NAMALWA (cell line): ENCODE measurements at places on chromosomes 12 and 14.
A peak's percentile ranks its signal among the peaks of the same experiment; 100 is the strongest.

- DNase-seq, result no peak
These were observed 483.7 kb downstream of the MDGA2 start for GRCh38 chr14:47191700-47192099.

GRCh38 chr14:89027097-89027740 is 202.8 kb downstream of the TTC8 start:
- DNase-seq, result peak; percentile 44

GRCh38 chr12:6567112-6567670 is 900 bp downstream of the NOP2 start:
- peak; percentile 51 for DNase-seq

GRCh38 chr14:24435998-24436354 is 6.2 kb downstream of the KHNYN start:
- DNase-seq, result no peak

GRCh38 chr12:103373088-103373523 is 122.7 kb downstream of the C12orf42 start:
- DNase-seq, result no peak

- DNase-seq, result no peak
These were observed 501.5 kb upstream of the USP15 start for GRCh38 chr12:61758661-61759060.

DNA sequence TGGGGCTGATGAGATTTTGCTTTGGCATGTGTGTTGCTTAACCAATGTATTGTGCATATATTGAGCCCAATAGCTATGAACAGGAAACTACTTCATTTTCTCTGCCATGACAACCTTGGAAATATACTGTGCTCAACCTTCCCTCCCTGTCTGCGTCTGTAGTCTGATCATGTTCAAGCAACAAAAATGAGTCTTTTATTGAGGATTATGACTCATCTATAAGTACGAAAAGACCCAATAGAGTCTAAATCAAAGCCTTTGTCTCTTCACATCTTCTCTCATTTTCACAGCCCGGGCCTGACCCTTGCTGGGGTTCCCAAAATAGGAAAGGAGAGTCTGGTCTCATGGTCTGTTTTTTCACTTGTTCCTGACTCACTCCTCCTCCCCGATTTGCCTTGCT is 158.2 kb downstream of the CAND1 start:
- no peak for DNase-seq

DNA sequence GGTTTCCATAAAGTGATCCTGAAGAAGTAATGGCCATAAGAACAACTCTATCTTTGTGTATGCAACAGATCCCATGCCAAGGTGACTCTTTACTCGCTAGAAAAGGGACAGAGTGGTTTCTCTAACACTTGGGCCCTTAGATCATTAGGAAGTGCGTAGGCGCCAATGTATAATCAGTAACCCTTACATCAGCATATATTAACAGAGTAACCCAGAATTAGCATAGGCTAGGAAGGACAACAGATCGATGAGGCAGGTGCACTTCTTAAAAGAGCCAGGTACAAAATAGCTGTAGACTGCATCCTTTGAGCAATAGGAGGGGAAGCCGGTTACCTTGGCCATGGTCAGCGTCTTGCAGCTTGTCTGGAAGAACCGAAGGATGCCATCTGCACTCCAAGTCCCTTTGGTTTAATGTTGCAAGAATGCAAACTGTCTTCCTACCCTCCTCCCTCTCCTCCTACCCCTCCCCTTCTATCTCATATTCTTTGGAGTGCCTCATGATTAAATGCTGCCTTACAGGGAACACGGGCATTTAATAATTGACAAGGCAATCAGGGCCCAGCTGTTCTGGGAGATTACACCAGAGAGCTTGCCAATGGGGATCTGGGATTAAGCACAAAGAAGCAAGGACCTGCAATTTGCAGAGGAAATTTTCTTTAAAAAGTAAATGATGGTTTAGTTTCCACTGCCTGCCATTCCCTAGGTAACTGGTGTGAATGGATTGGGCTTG is 8.0 kb downstream of the GSG1 start:
- no peak for DNase-seq

GRCh38 chr12:62533755-62534107 is 67.1 kb downstream of the MON2 start:
- DNase-seq, result no peak
